ENCODE measurements at places on chromosomes 2 and 18.

GRCh38 chr18:70221915-70222278, 16.4 kb upstream of the RTTN start:
- no peak for DNase-seq

- DNase-seq, result no peak
These were observed 145.3 kb upstream of the ITGA4 start for GRCh38 chr2:181311837-181312236.

GRCh38 chr2:197092431-197092830, 165.9 kb upstream of the PGAP1 start:
- DNase-seq, result no peak

GRCh38 chr2:20852139-20852538, 29.2 kb upstream of the LDAH start:
- DNase-seq, result no peak

- no peak for DNase-seq
These were observed 60.0 kb downstream of the LIPG start for GRCh38 chr18:49621717-49622351.

- no peak for DNase-seq
These were observed 479.2 kb upstream of the DSEL start for GRCh38 chr18:67995769-67996168.

DNA sequence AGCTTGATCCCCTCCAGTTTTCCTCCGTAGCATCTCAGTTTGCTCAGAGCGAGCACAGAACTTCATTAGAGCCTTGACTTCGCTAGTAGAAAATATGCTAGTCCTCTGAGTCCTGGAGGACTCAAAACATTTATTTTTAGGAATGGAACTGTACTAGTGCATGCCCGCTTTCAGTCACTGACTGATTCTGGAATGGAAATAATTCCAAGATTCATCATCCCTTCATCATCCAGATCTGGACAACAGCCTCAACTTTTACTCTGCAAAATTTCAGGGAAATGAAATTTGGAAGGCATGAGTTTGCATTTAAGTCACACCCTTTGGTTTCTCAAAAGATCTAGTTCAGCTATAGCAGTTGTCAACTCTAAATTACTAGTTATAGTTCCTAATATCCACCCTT, 304.6 kb downstream of the XIRP2 start:
- DNase-seq, result no peak

GRCh38 chr2:51085420-51086068, 53.6 kb upstream of the NRXN1 start:
- DNase-seq, result no peak

GRCh38 chr2:164023896-164024295, 288.1 kb upstream of the FIGN start:
- DNase-seq, result no peak

GRCh38 chr2:231390667-231391066, 4.8 kb upstream of the B3GNT7 start:
- DNase-seq, result no peak

- DNase-seq, result peak; percentile 62
These were observed 177.9 kb downstream of the CYRIA start for GRCh38 chr2:16487686-16488085.

GRCh38 chr2:27954771-27955383, 64.3 kb downstream of the BABAM2 start:
- DNase-seq, result no peak

GRCh38 chr2:70939001-70939838, 3.5 kb downstream of the ATP6V1B1 start:
- DNase-seq, result no peak

- DNase-seq, result peak; percentile 61
These were observed 18.7 kb downstream of the SMARCAL1 start for GRCh38 chr2:216430811-216431530.

DNA sequence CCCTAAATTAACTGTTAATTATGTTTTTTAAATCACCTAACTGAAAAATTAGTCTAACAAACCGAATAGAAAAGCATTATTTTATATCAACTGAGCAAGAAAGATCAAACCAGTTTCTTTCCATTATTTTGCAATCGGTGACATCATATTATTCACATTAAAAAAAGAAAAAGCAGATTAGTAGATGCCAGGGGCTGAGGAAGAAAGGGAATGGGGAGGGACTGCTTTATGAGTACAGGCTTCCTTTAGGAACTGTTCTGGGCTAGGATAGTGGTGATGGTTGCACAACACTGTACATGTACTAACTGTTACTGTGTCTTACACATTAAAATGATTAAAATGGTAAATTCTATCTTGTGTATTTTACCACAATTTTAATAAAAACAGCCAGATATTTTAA, 59.3 kb downstream of the COBLL1 start:
- no peak for DNase-seq

DNA sequence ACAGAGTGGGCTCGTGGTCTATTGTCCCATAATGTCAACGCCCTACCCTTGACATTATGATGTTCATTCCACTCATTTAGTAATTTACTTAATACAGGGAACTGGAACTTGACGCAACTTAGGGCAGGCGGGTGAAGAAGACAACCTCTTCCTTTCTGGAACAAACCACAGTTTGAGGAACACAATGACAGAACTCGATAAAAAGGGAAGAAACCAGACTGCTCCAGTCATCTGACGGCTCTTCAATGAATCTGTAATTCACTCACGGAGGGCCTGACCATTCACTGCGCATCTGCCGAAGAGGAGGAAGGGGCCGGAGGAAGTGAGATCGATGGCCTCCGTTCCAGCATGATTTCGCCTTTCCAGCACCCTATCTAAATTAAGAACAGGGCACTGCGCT, 83.2 kb downstream of the BCL2 start:
- DNase-seq, result no peak

- DNase-seq, result peak; percentile 49
These were observed 235.6 kb downstream of the BCL11A start for GRCh38 chr2:60317844-60318243.

DNA sequence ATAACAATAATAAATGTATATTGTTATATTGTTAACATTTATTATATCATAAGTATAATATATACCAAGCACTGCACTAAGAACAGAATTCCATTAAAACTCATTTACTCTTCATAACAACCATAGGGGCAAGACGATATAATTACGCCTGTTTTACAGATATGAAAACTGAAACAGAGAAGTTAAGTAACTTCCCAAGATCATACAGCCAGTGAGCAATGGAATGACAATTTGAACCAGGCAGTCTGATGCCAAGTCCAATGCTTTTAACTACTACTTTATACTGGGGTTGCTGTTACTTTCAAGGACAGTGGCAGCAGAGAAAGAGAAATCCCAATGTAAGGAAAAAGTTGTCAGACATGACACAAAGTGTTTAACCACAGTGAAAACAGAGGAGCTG, 338.8 kb upstream of the ID2 start:
- no peak for DNase-seq

DNA sequence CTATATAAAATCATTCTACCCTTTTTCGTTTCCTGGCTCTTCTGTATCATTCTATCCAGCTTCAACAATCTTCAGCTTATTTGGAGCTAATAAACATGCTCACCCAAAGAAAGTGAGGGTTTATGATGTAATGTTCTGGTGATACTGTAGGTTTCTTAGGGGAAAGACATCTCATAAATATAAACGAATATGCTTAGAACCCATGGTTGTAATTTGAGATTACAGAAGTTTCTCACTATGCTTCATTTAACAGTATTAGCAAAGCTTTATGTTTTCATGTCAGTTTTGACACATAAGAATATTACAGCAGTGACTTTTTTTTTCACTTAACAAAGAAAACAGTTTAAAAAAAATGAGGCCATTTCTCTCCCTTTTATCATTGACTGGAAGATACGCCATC, 11.8 kb upstream of the PEX13 start:
- no peak for DNase-seq

DNA sequence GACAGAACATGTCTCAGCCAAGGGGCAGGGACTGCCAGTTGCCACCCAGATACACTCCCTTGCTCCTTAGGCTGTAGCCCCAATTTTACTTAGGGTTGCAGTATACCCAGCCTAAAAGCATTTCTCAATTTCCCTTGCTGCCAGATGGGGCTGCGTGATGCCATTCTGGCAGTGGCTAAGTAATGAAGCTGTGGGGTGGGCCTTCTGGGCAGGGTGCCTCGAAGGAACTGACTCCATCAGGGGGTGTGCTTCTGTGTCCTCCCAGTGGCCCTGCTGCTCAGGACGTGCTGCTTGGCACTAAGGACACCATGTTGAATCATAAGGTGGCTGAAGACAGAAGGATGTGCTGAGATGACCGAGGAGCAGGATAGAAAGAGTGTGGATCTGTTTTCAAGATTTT, 74.2 kb downstream of the VWA3B start:
- DNase-seq, result no peak

DNA sequence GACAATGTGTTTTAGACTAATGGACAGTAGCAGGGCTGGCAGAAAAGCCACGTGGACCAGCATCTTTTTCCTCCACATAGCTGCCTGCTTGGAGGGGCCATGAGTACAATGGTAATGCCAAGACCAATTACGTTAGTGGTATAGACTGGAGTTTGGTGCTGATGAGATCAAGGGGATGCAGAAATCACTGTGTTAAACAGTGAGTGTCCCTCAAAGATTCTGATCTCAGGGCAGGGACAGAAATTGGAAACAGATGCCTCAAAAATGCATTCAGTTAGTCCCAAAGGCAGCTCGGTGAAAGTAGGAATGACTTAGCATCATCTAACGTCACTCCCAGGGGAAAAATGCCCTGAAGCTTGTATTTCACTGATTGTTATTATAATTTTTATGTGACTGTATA, 72.4 kb downstream of the SLC16A14 start:
- no peak for DNase-seq

Data from spinal cord (tissue), 10 donors.